ENCODE measurements at places on chromosomes 1 and 21.

DNA sequence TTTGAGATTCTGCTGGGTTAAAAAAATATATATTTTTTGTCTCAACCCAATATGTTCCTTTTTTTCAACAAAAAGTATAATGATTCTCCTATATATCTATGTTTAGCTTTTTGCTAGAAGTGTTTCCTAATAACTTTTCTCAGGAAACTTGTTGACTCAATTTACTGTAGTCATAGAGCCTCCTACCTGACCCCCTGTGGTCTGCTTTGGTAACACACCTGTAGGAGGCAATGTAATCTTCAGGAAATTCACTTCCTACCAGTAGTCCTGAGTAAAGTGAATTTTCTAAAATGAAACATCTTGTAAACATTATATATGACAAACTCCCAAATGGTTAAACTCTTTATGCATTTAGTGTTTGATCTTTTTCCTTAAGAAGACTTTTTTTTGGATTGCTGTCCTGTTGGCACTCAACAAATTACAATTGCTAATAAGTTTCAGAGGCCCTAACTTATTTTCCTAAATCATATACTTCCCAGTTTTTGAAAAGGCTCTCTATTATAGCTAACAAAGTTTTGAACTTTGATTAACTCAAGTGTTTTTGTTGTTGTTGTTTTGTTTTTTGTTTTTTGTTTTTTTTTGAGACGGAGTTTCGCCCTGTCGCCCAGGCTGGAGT, 118.3 kb downstream of the OLFML2B start:
- no peak for DNase-seq

DNA sequence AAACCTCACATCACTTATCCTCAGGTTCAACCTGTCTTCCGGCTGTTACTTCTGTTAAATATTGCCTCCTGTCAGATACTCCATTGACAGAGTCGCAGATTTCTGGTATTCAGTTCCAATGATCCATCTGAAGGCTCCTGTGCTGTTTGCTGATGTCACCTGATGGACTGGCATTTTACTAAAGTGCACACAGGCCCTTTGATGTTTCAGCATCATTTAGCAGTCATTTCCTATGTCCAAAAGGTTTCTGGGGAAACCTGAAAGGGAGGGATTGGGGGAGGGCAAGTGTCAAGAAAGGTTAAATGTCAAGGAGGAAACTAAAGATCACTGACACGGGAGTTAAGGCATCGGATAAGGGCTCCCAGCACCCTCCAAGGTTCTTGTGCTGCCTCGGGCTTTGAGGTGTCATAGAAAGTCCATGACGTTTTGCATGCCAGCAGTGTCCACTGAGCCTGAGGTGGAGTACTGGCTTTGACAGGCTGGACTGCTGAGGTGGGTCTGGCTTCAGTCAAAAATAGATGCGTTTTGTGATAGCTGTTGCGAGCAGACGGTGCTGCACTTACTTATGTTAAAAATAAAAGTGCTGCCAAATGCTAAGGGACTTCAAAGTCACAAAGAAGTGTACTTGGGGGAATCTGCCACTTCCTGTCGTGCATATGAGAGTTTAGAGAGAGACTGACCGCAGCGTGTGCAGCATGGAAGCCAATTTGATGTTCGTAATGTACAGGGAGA, 30.8 kb downstream of the XCL2 start:
- DNase-seq, result no peak

DNA sequence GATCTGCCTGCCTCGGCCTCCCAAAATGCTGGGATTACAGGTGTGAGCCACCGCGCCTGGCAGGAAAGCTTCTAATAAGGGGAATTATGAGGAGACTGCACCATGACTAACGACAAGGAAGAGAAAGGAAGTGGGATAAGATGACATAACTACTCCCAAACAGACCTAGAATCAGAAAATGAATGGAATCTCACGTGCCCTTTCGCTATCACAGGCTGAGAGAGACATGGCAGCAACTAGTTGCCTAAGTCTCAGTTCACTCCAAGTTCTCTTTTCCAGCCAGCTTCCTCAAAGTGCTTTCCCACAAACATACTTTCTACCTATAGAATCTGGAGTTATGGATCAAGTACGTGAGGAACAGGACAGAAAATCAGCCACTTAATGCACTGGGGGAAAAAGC, 2.0 kb downstream of the PI4KB start:
- DNase-seq, result peak; percentile 71

DNA sequence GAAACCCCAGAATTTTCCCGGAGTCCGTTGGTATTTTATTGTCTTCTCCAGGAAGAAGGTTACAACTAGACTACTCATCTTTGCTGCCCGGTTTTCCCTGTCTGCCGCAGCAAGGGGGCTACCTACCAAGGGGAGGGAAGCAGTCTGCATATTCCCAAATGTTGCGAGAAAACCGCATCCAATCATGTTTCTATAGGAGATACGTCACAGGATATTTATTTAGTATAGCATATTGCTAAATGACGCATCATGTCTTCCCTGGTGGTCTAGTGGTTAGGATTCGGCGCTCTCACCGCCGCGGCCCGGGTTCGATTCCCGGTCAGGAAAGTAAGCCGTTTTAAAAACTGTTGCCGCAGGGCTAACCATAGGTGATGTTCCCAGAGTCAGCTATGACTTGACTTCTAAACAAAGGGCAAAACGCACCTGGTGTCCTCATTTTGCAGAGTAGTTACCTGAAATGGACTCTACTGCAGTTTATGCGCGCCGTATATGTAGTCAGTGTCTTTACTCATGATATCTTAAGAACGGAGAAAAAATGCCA, 15.2 kb upstream of the ZNF692 start:
- DNase-seq, result peak; percentile 79

- peak; percentile 37 for DNase-seq
Measured at GRCh38 chr21:38440746-38441145, 57.5 kb downstream of the ERG start.

DNA sequence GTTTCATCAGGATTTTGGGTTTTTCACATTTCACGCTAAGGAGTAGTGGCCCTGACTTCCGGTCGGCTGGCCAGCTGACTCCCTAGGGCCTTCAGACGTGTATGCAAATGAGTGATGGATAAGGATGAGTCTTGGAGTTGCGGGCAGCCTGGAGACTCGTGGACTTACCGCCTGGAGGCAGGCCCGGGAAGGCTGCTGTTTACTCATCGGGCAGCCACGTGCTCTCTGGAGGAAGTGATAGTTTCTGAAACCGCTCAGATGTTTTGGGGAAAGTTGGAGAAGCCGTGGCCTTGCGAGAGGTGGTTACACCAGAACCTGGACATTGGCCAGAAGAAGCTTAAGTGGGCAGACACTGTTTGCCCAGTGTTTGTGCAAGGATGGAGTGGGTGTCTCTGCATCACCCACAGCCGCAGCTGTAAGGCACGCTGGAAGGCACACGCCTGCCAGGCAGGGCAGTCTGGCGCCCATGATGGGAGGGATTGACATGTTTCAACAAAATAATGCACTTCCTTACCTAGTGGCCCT, 23.1 kb upstream of the TNFRSF1B start:
- peak; percentile 98 for DNase-seq

GRCh38 chr1:1946540-1946939, 27.5 kb upstream of the TMEM52 start:
- no peak for DNase-seq

DNA sequence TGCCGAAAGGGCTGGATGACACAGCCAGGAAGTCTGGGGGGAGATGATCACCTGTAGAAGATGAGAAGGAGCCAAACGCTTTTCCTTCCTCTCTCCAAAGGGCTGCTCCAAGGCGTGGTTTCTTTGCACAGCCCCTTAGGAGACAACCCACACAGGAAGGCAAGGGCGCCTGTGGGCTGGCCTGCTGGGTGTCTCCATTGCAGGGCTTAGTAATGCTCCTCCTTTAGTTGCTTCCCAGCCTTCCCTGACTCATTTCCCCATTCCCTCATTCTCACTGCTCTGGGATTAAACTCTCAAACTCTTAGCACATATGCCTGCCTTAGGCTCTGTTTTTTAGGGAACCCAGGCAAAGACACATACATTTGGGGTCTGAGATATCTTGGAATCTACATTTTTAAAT, 1.7 kb upstream of the CLCA1 start:
- DNase-seq, result no peak

GRCh38 chr1:185398022-185398421, 81.0 kb upstream of the IVNS1ABP start:
- no peak for DNase-seq

DNA sequence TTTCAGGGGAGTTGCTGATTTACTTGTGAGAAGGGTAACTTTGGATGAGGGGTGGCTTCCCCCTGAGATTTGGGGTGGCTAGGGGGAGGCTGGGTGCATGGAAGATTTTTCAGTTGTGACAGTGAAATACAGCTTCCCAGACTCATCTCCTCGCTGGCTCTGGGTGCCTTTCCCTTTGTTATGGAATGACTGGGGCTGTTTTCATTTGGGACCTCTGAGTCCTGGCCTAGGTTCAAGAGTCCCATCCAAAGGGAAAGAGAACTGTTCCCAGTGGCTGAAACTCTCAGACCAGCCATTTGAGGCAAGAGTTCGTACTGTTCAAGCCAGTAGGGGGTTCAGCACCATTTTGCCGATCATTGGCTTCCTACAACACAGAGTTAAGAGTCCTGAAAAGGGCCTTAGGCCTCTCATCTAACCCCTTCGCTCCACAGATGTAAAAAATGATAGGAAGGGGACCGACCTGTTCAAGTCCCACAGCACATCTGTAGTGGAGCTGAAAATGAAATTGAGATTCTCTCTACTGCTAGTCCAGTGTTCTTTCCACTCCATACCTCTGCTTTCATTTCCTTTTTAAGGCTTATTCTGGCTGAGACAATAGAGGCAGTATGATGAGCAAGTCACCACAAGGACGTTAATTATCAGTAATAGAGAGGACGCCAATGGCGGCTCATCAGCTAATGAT, 958 bp downstream of the DDR2 start:
- DNase-seq, result no peak

- DNase-seq, result no peak
Measured at GRCh38 chr1:229874609-229875008, 192.4 kb upstream of the GALNT2 start.

DNA sequence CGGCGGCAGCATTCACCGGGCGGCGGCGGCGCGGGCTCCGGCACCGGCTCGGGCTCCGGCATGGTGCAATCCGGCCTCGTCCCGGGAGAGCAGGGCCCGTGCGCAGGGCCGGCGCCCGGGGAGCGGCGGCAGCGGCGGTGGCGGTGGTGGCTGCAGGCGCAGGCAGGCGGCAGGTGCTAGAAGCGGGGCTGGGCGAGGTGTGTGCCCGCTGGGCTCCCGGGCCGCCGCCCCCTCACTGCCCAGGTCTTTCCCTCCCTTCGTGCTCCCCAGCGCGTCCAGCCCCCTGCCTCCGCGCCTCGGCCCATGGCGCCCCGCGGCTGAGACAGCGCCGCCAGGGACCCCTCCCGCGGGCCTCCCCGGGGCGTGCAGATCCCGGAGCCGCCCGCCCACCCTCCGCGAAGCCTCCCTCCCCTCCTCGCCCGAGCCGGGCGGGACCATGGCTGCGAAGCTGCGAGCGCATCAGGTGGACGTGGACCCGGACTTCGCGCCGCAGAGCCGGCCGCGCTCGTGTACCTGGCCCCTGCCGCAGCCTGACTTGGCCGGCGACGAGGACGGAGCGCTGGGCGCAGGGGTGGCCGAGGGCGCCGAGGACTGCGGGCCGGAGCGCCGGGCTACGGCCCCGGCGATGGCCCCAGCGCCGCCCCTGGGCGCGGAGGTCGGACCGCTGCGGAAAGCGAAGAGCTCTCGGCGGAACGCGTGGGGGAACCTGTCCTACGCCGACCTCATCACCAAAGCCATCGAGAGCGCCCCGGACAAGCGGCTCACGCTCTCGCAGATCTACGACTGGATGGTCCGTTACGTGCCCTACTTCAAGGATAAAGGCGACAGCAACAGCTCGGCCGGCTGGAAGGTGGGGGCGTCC, 492 bp downstream of the FOXO6 start:
- peak; percentile 61 for DNase-seq

DNA sequence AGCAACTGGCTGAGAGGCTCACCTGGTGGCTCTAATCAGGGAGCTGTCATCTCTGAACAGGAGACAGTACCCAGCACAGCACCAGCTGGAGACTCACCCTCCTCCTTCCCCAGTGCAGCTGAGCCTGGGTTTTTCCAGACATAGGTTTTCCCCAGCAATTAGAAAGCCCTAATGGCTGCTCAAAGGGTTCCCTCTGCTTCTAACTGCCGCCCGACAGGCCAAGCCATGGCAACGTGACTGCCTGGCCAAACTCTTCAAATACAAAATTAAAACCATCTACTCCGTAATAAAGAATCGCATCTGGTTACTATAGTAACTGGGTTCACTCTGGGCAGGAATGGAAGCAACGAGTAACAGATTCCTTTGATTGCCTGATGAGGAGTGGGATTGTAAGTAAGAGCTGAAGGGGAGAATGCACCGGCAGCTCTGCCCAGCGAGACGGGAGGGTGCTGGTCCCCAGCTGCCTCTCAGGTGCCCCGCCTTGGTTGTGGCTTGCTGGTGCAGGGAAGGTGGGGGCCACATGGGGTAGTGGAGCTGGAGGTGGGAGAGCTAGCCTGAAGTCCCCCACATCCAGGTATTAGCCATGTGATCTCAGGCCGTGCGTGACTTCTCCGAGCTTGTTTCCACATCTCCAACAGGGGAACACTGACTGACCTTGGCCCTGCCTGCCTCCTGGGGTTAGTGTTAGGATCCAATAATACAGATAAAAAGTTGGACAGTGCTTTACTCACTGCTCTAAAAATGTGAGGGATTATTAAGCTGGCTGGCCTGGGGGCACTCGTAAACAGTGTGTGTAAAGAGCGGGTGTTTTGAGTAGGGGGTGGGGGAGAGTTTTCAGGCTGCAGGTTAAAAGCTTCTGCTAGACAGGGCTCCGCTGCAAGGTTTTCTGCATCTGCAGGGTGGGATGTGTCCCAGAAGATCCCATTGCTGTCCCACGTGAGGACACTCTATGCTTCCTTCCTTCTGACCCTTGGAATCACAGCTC, 94.2 kb downstream of the KCNN3 start:
- DNase-seq, result no peak

- DNase-seq, result no peak
Measured at GRCh38 chr1:81420760-81421159, 380.0 kb upstream of the ADGRL2 start.

GRCh38 chr1:45929257-45929687, 125.9 kb downstream of the MAST2 start:
- DNase-seq, result peak; percentile 42

DNA sequence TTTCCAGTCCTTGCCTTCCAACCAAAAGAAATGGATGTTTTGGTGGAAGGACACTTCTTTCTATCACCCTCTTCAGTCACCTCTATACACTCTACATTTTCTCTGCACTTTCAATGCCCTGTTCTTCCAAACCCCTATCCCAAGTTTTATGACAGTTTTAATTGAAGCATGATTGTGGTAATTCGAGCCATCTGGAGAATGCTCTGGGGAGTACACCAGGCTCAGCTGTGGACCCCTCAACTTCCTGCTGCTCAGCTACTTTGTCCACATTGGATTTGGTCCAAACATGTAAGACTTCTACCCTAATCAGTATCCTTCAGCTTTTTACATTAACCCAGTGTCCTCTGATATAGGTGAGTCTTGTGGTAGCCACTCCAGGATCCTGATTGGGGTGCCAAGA, 129.6 kb downstream of the SYT2 start:
- DNase-seq, result no peak

GRCh38 chr1:63880958-63881576, 107.2 kb downstream of the ROR1 start:
- DNase-seq, result no peak

Measured in suppressor macrophage (primary cell).